CD14-positive monocyte (primary cell): ENCODE measurements at places on chromosomes 1 and 21. TPM values are rescaled to one million over a fixed set of nuclear protein-coding genes. Genes with fewer than 3 reads are reported as not detected.

LRRC38 gene
- polyA plus RNA-seq, result not detected in 2 replicates

GRCh38 chr1:53043271-53043670 is 18.7 kb upstream of the PODN start:
- no peaks in the 10 kb centered on the region for H3K27me3 ChIP-seq
- H3K27ac ChIP-seq, result no peak overlapping the region
- H3K36me3 ChIP-seq, result peaks cover 34% of the 10 kb centered on the region
- no peak for DNase-seq
- H3K4me1 ChIP-seq, result no peaks in the 10 kb centered on the region

GRCh38 chr1:110542725-110543124 is 23.8 kb upstream of the KCNA10 start:
- no peaks in the 10 kb centered on the region for H3K27me3 ChIP-seq
- peak; percentile 12 for DNase-seq
- H3K36me3 ChIP-seq, result no peaks in the 10 kb centered on the region
- H3K4me1 ChIP-seq, result no peaks in the 10 kb centered on the region

- peak; percentile 9 for DNase-seq
- H3K36me3 ChIP-seq, result no peaks in the 10 kb centered on the region
- H3K27me3 ChIP-seq, result no peaks in the 10 kb centered on the region
- no peak overlapping the region for H3K27ac ChIP-seq
These were observed 533.6 kb downstream of the PTPRC start for GRCh38 chr1:199172171-199173124.

DNA sequence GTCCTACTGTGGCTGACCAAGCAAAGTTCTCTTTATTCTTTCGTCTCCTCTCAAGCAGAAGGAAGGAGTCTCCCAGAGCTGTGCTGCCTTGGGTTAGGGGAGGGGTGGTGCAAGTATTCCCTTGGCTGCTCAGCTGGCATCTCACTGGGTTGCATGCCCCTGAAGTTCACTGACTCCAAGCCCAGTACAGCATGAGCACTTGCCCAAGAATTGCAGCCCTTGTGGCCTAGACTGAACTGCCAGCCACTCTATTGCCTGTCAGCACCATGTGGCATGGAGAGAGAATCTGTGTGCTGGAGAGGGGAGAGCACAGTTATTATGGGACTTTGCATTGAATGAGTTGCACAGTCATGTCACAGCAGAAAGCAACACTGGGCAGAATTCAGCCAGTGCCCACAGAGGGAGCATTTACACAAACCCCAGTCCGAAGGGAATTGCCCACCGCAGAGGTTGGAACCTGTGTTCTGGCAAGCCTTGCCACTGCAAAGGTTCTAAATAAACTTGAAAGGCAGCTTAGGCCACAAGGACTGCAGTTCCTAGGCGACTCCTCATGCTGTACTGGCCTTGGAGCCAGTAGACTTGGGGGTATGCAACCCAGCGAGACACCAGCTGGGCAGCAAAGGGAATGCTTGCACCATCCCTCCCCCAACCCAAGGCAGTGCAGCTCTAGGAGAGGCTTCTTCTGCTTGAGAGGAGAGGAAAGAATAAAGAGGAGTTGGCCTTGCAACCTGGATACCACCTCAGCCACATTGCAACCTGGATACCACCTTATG is 28.8 kb downstream of the DR1 start:
- H3K4me3 ChIP-seq, result no peak overlapping the region
- no peaks in the 10 kb centered on the region for H3K27me3 ChIP-seq
- no peaks in the 10 kb centered on the region for H3K36me3 ChIP-seq
- no peak overlapping the region for H3K27ac ChIP-seq
- DNase-seq, result no peak
